ENCODE measurements at places on chromosomes 4 and X.

DNA sequence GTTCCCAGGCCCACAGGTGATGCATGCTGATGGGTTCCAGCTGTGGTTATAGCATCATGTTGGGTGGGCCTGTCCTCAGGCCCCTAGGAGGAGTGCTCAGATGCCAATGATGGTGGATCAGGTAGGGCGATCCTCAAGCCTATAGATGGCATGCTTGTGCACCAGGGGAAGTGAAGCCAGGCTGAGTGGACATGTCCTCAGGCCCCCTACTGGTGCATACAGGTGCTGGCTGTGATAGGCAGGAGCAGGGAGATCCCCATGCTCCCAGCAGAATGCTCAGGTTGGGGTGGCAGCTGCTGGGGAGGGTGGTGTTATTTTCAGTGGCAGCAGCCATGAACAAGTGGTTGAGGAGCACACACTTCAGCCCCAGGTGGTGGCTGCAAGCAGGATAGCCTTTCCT, 96.0 kb downstream of the SMARCA1 start:
- no peak for DNase-seq

DNA sequence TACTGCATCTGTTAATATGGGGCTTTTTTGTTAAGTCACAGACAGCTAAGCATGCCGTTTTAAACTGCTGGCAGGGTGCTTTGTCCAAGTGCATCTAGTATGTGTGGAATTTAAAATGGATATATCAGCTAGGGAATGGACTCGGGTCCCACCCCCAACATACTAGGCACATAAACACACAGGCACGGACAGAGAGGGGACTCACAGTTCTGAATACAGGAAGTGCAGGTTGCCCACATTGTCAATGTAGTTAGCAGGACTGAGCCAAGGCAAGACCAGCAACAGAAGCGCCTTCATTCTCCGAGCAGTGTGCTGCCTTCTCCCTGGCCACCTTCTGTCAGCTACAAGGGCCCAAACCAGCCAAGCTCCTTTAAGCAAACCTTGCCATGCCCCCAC, 33.6 kb downstream of the LNX1 start:
- DNase-seq = no peak

- DNase-seq = no peak
These were observed 37.3 kb upstream of the CCNI start for GRCh38 chr4:77113069-77113468.

DNA sequence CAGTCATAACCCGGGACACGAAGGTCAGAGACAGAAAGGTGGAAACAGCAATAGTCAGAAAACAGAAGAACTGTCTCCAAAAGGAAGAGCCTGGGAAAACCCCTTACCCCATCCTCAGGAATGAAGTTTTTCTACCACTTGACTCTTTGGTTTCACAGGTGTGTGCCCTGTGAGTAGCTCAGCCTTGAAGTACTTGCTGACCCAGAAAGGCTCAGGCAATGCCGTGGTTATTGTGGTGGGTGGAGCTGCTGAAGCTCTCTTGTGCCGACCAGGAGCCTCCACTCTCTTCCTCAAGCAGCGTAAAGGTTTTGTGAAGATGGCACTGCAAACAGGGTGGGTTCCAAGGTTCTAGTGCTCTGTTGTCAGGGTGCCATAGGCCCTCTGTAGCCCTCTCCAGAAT, 24.4 kb downstream of the DGAT2L6 start:
- no peak for DNase-seq

DNA sequence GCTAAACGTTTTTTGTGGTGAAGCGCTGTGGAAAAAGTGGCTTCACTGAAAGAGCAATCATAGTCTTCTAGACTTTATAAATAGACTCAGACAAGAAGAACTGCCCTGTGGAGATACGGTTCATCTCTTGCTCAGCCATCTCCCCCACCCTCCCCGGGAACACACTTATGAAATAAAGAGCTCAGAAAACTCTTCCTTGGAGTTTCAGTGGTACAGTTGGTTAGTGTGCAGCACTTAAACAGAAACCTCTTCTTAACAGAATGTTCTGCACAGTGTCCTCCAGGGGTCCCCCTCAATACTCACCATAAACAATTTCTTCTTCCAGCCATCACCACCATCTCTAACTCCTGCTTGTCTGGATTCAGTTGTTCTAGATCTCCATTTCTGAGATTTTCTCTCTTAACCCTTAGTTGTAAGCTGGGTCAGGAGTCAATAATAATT, 313.0 kb downstream of the ARHGAP10 start:
- no peak for DNase-seq

GRCh38 chrX:115960440-115961084, 210.0 kb upstream of the AGTR2 start:
- no peak for DNase-seq

- DNase-seq = no peak
These were observed 71.7 kb upstream of the TLR3 start for GRCh38 chr4:185997296-185997695.

GRCh38 chr4:109622626-109623025, 62.6 kb downstream of the MCUB start:
- DNase-seq = no peak

- no peak for DNase-seq
These were observed 62.3 kb upstream of the LNX1 start for GRCh38 chr4:53653484-53654053.

DNA sequence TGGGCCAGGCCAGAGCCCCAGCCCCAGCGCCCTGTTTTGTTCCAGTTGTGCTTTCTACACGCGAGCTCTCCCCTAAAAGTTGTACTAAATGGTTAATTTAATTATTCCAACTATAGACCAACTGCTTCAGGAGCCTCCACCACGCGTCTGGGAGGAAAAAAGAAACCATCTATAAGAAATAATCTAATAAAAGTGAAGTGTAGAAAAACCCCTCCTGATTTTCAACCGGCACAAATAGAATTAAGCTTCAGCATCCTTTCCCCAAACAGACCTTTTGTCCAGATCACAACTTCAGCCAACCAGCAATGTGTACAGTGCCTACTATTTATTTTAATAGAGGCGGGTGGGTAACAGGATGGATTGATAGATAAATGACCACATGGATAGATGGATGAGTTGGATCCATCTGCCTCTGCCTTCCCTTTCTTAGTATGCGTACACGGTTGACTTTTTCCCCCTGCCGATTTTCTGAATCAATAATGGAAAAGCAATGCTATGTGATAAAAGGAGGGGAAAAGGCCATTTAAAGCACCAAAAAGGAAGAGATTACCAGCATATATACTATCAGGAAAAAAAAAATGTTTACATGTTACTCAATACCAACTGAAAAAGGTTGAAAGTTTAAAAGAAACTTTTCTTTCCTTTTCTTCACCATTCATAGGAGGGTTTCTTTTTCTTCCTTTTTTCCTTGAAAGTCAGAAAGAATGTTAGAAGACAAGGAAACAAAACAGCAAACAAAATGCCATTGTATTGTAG, 3.7 kb upstream of the PHOX2B start:
- DNase-seq = no peak

DNA sequence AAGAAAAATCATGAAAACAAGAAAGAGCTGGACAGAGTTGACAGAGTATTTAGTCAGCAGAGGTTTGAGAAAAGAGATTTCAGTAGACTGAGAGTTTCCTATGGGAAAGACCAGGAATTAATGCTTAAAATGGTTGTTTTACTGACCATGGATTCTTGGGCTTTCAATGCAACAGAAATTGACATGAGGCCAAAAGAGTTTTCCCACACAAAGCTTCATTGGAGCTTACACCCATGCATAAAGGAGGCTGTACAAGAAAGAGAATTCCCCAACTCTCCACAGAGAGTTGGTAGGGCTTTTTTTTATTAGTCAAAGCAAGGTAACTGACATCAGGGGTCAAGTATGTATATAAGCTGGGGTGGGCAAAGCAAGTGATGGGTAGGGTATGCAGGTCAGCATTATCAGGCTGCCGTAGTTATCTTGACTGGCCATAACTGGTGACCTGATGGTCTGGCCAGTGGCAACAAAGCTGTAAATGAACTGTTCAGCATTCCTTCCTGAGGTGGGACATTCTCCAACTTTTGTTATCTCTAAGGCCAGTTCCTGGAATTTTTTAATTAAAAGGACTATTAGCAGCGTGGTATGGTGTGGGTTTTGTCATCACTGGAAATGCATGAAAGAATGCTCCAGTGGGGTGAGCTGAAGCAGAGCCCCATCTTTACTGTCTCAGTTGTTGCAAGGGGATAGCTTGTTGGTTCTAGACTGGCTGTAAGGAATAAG, 117.0 kb downstream of the ADAM29 start:
- DNase-seq = no peak

DNA sequence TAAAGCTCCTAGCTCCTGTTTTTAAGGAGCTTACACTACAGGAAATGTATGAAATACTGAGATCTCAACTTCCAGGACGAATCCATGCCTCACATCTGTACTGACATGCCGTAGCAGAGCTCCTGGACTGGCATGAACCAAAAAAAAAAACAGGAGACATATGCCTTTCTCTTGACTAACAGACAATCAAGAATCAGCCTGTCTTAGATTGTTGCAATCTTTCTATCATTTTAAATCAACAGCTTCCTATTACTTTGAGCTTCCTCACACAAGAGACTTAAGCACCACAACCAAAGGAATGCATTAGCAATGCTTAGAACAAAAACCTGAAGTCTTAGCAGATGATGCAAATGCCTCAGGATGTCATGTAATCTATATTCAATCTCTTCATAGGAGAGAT, 34.7 kb upstream of the AREG start:
- no peak for DNase-seq

DNA sequence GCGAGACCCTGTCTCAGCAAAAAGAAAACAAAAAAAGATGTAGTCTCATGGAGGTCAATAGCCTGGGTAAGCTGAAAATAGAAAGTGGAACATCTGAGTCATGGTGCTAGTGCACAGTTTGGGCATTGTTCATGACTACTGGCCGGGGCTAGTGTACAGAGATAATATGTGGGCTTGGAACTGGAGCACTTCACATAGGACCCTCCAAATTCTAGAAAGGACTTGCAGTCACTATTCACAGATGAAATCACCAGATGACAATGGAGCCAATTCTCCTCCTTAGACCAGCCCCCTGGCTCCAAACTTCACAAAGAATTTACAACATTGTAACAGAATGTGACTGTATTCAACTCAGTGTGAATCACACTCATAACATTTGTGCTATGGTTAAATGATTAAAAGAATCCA, 367.8 kb upstream of the SLC7A11 start:
- DNase-seq = no peak

- DNase-seq = no peak
These were observed 47.8 kb downstream of the TMA16 start for GRCh38 chr4:163542275-163542674.

DNA sequence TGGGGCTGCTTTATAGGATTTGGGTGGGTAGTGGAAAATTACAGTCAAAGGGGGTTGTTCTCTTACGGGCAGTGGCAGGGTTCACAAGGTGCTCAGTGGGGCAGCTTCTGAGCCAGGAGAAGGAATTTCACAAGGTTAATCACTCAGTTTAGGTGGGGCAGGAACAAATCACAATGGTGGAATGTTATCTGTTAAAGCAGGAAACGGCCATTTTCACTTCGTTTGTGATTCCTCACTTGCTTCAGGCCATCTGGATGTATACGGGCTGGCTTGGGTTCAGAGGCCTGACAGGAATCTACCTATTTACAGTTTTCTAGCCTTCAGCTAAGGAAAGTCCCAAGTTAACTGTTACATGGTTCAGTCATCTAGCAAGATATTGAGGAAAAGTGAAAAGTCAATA, 1003.5 kb downstream of the STPG2 start:
- no peak for DNase-seq

GRCh38 chrX:128035318-128035717, 16.9 kb downstream of the ACTRT1 start:
- DNase-seq = no peak

GRCh38 chr4:150152766-150153165, 74.5 kb downstream of the DCLK2 start:
- DNase-seq = no peak

GRCh38 chr4:151304226-151304625, 21.2 kb downstream of the SH3D19 start:
- DNase-seq = no peak

- no peak for DNase-seq
These were observed 46.0 kb upstream of the TLL1 start for GRCh38 chr4:165827018-165827417.

- no peak for DNase-seq
These were observed 136.8 kb upstream of the SLC4A4 start for GRCh38 chr4:71201817-71202576.

DNA sequence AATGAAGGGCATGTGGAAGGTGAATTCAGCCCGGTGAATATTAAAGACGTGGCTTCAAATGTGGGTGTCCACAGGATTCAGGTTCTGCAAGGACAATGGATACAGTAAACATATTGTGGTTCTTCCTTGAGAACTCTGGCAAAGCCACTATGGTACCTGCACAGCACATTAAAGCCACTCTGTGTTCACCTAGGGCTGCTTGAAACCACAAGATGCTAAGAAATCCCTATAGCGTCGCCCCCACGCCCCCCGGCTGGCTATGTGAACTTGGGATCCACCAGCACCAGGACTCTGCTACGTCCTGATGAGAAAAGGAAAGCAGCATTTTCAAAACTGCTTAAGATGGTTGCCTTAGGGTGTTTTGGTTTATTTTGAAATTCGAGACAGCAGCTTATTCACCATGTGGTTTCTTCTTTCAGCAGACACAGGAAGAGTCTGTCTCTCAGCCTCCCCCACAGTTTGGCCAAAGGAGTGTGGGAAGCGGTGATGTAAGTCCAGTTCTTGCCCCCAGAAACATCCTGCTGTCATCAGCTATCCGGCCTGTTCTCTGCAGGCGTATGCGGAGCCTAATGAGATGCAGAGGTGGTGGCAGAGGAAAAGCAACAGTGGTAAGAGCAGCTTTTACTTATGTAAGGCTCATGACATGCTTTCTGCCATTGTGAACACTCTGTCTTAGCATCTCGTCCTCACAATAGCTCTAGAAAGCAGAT, 111.5 kb downstream of the AFAP1 start:
- peak; percentile 5 for DNase-seq

DNA sequence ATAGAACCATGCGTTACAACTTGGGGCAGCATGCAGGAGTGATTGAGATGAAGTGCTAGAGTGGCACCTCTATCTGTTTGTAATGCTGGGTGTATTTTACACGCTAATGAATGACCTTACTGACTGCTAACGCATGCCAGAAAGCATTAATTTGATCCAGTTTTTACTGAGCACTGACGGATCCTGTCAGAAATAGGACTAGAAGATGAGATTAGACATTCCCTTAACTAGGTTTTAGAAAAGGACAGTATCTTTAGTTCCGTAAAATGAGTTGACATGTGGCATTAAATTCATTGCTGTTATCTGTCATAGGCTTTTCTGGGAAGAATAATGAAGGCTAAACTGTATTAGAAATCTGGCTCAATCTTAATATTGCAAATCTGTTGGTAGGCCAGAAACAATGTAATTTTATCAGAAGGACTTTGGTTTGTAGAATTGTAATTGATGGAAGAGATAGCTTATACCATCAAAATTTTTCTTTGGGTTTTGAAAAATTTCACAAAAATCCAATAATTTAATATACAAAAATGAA, 140.4 kb upstream of the WDFY3 start:
- DNase-seq = no peak

DNA sequence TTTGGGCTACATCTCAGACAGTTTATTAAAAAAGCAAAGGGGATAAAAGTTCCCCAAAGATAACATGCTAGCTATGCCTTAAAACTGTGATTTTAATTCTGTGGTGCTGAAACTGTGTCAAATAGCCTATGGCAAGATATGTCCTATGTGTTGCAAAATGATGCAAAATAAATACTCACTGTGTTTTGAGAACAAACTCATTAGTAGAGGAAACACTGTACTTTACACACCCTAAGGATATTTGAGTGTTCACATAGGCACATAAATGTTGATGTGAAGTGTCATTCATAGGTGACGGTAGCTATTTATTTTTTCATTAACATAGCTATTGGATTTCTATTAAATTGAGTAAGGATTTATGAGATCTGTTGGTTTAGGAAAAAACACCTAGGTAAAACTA, 351.9 kb downstream of the FAT4 start:
- no peak for DNase-seq

All from NCI-H2107 (cell line).